ENCODE measurements at places on chromosomes 5 and 9. TPM values are rescaled to one million over a fixed set of nuclear protein-coding genes. Genes with fewer than 3 reads are reported as not detected.

The GABRP gene
- total RNA-seq, result not detected

The QRFP gene
- total RNA-seq, result not detected

The MAMDC2 gene
- 5.4 TPM for total RNA-seq

The GCNT1 gene
- total RNA-seq, result 27.7 TPM

The TAF1L gene
- under 0.01 TPM for total RNA-seq

The XRCC4 gene
- 6.7 TPM for total RNA-seq

The CXCL14 gene
- 0.26 TPM for total RNA-seq

The TXN gene
- total RNA-seq, result 355 TPM

The TTC23L gene
- total RNA-seq, result 0.33 TPM
